ENCODE measurements at places on chromosomes 11 and 22.

- DNase-seq = no peak
These were observed 13.7 kb downstream of the BIRC2 start for GRCh38 chr11:102360681-102361080.

DNA sequence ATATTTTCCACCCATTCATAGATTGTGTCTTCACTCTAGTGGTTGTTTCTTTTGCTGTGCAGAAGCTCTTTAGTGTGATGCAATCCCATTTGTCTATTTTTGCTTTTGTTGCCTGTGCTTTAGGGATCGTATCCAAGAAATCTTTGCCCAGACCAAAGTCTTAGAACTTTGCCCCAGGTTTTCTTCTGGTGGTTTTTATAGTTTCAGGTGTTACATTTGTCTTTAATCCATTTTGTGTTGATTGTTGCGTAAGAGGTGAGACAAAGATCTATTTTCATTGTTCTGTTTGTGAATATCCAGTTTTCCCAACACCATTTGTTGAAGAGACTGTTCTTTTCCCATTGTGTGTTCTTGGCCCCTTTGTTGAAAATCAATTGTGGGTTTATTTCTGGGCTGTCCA, 6.4 kb downstream of the IL10RA start:
- no peak for DNase-seq

GRCh38 chr11:95450547-95451123, 219.6 kb upstream of the SESN3 start:
- no peak for DNase-seq

- no peak for DNase-seq
These were observed 183.0 kb downstream of the LUZP2 start for GRCh38 chr11:24679821-24680351.

DNA sequence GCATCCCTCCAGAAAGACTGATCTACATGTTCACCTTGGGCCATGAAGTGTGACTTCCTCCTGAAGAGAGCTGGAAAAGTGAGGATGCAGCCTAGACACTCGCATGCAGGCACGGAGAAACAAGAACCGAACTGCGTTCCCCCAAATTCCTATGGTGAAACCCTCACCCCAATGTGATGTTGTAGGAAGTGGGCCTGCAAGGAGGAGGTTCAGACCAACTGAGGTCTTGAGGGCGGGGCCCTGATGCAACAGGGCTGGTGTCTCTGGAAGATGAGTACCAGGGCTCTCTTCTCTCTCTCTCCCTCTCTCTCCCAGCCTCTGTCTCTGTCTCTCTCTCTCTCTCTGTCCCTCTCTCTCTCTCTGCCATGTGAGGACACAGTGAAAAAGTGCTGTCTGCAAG, 501.1 kb downstream of the BRD1 start:
- no peak for DNase-seq

GRCh38 chr11:61827571-61828378, at the start of gene FADS2:
FADS2 (plus strand) TSS chr11:61828300; CDS start chr11:61828391, 91 bp downstream.
- DNase-seq = peak; percentile 45

DNA sequence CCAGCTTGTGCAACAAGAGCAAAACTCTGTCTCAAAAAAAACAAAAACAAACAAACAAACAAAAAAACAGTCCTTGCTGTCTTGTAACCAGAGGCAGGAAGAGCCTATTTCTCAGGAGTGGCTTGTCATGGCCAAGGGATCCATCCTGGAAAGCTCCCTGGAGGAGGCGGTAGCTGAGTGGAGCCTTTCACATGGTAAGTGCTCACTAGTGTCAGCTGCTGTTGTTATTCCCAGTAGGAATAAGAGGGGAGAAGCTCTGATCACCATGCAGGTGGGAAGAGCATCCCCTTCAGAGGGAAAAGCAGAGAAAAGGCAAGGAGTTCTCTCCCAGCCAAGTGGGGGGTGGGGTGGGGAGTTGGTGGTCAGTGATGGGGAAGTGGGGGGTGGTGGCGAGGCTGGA, 54.6 kb upstream of the WNT7B start:
- no peak for DNase-seq

GRCh38 chr22:31586137-31586920, 75.7 kb downstream of the PISD start:
- DNase-seq = no peak
